Kidney (tissue), 22 donors: ENCODE measurements at places on chromosomes 5 and 9.

DNA sequence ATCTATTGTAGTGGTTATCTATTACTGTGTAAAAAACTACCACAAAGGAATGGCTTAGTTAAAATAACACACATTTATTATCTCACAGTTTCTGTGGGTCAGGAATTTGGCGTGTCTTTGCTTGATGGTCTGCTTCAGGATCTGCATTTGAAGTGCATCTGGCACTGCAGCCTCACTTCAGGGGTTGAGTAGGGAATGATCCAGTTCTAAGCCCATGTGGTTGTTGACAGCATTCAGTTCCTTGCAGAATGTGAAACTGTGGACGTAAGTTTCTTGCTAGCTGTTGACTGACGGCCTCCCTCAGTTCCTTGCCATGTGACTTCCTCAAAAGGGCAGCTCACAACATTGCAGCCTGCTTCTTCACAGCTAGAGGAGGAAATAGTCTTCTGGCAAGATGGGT, 2.1 kb upstream of the OGN start:
- no peak for DNase-seq

DNA sequence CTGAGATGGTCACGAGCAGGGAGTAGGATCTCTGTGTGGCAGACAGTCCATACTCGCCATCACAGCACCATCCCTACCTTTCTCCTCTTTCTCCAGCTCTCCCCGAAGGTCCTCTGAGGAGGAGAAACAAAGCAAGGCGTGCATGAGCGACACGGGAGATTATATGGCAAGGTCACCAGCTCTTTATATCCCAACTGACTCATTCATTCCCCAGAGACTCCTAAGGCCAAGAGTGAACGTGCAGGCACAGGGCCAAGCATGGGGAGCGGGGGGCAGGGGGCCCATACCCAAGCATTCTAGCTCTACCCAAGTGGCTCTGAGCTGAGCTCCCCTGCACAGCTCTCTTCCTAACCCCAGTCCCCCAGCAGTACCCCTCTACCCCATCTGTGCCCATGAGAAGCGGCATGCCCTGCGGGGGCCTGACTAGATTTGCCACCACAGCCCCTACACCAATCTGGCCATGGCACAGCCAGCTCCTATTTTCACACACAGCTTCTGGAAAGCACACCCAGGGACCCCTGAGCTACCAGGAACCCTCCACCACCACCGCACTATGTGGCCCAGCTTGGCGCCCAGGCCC, 6.8 kb downstream of the TRIM7 start:
- DNase-seq = no peak

- DNase-seq = no peak
These were observed 93.8 kb downstream of the OXCT1 start for GRCh38 chr5:41776435-41776834.

DNA sequence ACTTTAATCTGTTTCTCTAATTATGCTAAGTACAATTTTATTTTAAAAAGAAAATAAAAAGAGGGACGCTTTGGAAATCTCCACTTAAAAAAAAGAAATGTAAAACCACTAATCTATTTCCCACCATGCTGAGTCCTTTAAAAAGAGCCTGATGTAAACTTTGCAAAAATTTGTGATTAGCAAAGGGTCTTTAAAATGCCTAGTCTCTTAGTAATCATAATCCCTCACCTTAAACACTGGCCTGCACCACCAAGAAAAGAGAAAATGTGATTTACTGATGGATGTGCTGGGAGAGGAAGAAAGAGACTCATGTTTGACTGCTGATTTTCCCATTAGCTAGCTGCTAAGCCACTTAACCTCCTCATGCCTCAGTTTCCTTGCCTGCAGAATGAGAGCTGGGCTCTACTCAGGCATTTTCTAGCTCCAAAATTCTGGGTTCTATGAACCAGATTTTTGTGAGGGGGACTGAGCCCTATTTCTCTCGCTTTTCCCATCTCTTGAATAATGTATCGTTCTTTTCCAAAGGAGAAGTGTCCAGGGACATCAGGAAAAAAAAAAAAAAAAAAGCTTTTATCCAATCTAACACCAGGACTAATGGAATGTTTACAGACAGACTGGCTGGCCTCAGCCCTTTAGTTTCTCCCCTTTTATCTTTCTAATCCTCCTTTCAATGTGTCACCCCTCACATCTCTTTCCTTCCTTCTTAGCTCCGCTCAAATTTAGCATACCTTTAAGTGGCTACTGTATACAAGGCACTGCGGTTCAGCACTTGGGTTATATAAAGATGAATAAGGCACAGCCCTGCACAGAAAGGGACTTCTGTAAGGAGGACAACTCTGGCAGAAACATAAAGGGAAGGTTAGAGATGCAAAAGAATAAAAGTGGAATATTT, 312.4 kb downstream of the ARL15 start:
- DNase-seq = no peak

DNA sequence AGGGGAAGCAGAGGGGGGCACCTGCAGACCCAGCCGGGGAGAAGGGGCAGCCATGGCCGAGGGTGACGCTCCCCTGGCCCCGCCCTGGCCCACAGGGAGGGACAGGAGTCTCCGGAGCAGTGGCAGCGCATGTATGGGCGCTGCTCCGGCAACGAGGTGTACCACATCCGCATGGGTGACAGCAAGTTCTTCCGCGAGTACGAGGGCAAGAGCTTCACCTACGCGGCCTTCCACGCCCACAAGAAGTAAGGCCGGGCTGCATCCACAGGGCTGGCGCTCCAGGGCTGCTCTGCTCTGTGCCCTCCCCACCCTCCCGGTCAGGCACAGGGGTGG, 68.2 kb downstream of the KCNT1 start:
- no peak for DNase-seq

DNA sequence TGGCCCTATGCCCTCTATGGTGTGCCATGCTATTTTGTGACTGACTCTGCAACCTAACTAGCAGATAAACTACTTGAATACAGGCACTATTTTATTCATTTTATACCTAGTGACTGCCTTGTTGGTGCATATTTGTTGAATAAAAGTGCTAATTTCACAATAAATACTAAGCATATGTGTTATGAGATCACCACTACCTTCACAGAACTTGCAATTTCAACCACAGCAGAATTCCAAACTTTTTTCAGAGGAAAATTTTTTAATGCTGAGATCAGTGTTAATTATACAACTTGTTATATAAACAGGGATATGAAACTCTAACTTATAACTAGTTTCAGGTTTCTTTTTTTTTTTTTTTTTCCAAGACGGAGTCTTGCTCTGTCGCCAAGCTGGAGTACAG, 94.8 kb downstream of the NR3C1 start:
- DNase-seq = no peak

GRCh38 chr5:180289433-180289832, 2.5 kb downstream of the MAPK9 start:
- DNase-seq = no peak
